Stimulated activated CD8-positive, alpha-beta memory T cell treated with anti-CD3 and anti-CD28 coated beads, Interleukin-4, amount 100 ng/mL, for 1 hour (primary cell): ENCODE measurements at places on chromosomes 2 and 18.

- DNase-seq: no peak
These were observed 260.5 kb downstream of the CYP26B1 start for GRCh38 chr2:71887196-71887595.

DNA sequence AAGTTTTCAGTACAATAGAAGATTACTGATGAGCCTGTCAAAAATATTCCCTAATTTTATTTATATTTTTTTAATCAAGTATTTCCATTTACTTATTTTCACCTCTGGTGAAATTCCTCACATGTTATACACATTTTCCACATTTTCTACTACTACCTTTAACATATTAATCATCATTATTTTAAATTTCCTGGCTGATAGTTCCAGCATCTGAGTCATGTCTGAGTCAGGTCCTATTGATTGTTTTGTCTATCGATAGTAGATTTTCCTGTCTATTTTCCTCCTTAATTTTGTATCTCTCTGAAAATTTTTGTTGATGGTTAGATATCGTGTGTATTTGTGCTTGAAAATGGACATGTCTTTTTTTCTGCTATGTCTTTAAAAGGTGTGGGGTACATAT is 211.8 kb upstream of the DSEL start:
- DNase-seq: no peak

DNA sequence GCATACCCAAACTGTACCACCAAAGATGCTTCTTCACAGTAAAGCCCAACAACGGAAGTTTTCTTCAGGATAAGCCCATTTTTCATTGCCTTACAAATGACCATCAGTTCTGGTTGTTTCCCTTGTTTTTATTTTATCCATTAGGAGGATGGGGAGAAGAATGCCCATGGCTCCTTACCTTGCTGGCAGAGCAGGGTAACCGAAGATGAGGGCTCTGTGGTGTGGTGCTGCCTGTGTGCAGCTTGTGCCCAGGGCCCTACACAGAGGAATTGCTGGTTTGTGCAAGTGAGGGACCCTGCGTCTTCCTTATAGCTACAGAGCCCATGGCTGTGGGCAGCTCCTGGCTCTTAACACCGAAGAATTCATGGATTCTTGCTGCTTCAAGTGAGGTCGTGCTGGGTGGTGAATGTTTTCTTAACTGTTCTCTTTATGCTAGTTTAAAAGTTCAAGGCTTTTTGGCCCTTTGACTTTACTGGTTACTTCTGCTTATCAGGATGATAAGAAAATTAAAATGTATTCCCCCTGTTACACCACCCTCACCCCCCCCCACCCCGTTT is 110.6 kb downstream of the MAP4K4 start:
- DNase-seq: no peak

GRCh38 chr2:198168651-198169050 is 364.3 kb downstream of the PLCL1 start:
- no peak for DNase-seq

- DNase-seq: no peak
These were observed 63.2 kb upstream of the TCF4 start for GRCh38 chr18:55651236-55651635.

- DNase-seq: no peak
These were observed 31.5 kb downstream of the CEP192 start for GRCh38 chr18:13022644-13023043.

DNA sequence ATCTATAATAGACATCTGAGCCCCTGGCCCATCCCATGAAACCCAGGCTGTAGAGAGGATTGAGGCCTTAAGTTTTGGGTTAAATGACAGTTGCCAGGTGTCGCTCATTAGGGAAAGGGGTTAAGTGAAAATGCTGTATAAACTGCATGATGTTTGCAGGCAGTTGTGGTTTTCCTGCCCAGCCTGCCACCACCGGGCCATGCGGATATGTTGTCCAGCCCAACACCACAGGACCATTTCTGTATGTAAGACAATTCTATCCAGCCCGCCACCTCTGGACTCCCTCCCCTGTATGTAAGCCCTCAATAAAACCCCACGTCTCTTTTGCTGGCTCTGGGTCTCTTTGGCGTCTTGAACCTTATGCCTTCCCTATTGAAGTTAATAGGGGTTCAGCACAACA is 110.7 kb downstream of the XRCC5 start:
- DNase-seq: no peak
